ENCODE measurements at places on chromosomes 16 and 17. TPM values are rescaled to one million over a fixed set of nuclear protein-coding genes. Genes with fewer than 3 reads are reported as not detected.

GRCh38 chr17:49111934-49112333, 20.6 kb upstream of the B4GALNT2 start:
- DNase-seq: no peak

DERL2 gene
- 65.6 TPM for total RNA-seq

DNA sequence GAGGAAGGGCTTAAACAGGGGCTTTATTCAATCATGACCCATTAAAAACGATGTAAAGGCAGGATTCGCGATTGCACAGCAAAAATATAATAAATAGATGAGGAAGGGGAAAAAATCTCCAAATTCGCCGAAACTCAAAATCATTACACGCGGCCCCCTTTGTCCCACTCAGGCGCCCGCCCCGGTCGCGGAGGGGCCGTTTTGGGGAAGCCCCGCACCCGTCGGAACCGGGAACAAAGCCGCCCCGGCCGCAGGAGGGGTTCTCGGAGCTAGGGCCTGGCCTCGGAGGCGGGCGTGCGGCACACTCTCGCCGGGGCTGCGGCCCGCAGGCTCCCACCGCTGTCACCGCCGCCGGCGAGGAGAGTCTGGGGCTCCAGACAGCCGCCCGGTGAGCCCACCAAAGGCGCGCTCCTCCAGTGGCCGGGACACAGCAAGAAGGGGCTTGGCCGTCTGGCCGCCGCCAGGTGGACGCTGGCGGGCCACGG, 521 bp downstream of the C16orf87 start:
- DNase-seq: no peak

LPO gene
- total RNA-seq: not detected

GRCh38 chr17:21210411-21211076, 3.4 kb downstream of the TMEM11 start:
- no peak for DNase-seq

MEFV gene
- not detected for total RNA-seq

- no peak for DNase-seq
Measured at GRCh38 chr17:44233582-44233981, 14.1 kb upstream of the UBTF start.

DNA sequence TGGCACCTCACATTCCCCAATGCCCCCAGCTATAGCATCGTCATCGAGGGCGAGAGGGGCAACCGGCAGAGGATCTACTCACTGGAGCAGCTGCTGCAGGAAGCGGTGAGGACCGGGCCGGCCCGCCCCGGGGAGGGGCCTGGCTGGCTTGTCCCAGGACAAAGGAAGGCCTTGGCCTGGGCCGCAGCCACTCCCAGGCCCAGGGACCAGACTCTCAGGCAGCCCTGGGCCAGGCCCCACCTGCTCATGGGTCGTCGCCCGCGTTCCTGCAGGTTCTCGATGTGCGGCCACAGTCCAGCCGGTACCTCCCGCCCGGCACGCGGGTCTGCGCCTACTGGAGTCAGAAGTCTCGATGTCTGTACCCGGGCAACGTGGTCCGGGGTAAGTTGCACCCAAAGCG, 53.4 kb downstream of the ACTG1 start:
- no peak for DNase-seq

FBXO39 gene
- total RNA-seq: not detected

- DNase-seq: no peak
Measured at GRCh38 chr16:48420437-48420836, 35.2 kb upstream of the SIAH1 start.

LDHD gene
- total RNA-seq: 0.12 TPM

Data from epithelial cell of proximal tubule (primary cell).